ENCODE measurements at places on chromosomes 12 and 14.

GRCh38 chr12:29762637-29763300 lies 21.0 kb downstream of the TMTC1 start:
- no peak for DNase-seq

DNA sequence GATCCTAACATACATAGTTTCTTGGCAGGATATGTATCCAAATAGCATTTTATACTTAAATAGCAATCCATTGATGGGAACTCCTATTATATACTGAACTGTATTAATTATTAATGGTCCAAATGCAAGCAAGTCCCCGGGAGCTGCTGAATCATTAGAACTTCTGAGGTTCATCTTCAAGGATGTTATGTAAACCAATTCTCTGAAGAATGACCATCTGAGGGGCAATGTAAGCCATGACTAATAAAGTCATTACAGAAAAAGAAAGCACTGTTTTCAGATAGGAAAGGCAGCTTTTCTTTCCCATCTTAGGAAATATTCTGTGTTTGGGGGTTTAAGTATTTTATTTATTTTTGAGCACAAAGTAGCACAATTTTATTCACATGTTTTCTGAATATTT lies 166.1 kb upstream of the SLC16A7 start:
- no peak for DNase-seq

DNA sequence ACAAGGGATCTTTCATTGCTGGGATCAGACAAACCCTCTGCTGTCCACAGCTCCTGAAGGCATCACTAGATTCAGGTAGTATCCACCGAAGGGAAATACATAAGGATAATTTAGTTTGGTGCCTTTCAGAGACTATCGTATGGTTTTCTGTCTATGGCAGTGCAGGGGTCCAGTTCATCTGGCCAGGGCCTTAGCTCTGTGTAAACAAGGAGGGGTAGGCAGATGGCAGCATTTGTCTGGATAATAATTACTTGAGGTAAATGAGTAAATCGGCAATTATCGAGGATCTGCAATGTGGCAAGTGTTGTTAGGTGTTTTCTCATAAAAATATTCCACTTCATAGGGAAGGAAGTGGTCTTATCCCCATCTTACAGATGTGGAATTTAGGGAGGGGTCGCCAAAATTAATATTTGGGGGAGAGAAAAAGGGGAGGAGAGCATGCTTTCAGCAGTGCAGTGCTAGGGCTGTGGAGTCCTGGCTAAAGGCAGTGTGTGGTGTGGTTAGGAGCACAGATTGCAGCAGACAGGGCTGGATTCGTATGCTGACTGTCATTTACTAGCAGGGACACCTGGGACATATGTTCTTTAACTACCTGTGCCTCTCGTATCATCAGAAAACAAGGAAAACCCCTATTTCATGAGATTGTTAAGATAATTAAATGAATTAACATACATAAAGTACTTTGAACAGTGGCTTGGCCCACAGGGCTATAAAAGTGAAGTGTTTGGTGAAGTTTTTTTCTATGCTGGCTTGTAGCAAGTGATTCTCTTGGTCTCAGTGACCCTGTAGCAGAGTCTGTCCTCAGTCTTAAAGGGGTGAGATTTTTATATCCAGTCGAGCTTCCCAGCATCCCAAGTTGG lies 27.1 kb downstream of the RASSF8 start:
- DNase-seq, result no peak

GRCh38 chr14:59534361-59534987 lies 42.1 kb downstream of the CCDC175 start:
- no peak for DNase-seq

- no peak for DNase-seq
Observed at GRCh38 chr12:115013236-115013981, 329.4 kb upstream of the TBX3 start.

- no peak for DNase-seq
Observed at GRCh38 chr14:63421226-63421625, 102.5 kb upstream of the GPHB5 start.

GRCh38 chr12:25190793-25191192 lies 4.2 kb downstream of the DNAI7 start:
- DNase-seq, result no peak

DNA sequence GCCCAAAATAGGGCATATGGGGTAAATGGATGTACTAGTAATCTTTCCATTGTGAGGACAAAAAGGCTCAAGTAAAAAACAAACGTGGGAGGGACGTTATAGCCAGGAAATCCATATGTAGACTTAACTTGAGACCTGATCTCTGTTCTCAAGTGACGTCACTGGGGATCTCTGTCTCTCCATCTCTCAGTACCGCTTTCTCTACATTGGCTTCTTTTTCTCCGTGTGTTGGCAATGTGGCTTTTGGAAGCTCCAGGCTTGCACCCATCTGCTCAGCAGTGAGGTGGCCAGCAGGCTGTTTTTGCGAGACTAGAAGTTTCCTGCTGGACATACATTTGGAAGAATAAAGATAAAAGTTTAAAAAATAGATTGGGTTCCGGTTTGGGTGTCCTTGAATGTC lies 66.0 kb upstream of the NRXN3 start:
- no peak for DNase-seq

- no peak for DNase-seq
Observed at GRCh38 chr12:20596061-20596460, 99.1 kb upstream of the SLCO1C1 start.

- no peak for DNase-seq
Observed at GRCh38 chr14:91879196-91879595, 11.9 kb upstream of the TC2N start.

- no peak for DNase-seq
Observed at GRCh38 chr12:46354111-46354801, 18.3 kb downstream of the SLC38A2 start.

DNA sequence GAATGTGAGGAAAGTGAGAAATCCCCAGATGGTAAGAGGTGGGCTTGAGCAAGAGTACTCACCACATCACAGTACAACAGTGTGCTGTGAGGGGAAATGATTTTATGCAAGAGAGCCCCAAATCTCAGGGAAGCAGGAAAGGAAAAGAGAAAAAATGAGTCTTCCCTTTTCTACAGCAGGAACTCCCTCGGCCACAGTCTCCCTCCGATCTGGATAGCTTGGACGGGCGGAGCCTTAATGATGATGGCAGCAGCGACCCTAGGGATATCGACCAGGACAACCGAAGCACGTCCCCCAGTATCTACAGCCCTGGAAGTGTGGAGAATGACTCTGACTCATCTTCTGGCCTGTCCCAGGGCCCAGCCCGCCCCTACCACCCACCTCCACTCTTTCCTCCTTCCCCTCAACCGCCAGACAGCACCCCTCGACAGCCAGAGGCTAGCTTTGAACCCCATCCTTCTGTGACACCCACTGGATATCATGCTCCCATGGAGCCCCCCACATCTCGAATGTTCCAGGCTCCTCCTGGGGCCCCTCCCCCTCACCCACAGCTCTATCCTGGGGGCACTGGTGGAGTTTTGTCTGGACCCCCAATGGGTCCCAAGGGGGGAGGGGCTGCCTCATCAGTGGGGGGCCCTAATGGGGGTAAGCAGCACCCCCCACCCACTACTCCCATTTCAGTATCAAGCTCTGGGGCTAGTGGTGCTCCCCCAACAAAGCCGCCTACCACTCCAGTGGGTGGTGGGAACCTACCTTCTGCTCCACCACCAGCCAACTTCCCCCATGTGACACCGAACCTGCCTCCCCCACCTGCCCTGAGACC lies 7.8 kb downstream of the ATN1 start:
- DNase-seq, result no peak

DNA sequence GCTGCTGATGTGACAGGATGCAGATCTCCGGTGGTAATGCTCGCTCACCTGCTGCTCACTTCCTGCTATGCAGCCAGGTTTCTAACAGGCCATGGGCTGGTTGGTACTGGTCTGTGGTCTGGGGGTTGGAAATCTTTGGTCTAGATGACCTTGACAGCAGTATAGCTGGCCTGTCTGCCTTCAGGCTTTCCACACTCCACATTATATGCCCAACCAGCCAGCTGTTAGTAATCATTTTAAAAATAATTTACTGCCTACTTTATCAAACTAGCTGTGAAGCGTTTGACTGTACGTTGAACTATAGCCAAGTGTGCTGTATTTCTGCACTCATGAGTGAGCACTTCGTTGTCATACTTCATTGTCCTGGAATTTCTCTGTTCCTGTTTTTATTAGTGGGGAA lies 424.0 kb upstream of the GARIN6 start:
- no peak for DNase-seq

GRCh38 chr14:94774344-94775090 lies 4.6 kb upstream of the GSC start:
- DNase-seq, result no peak

DNA sequence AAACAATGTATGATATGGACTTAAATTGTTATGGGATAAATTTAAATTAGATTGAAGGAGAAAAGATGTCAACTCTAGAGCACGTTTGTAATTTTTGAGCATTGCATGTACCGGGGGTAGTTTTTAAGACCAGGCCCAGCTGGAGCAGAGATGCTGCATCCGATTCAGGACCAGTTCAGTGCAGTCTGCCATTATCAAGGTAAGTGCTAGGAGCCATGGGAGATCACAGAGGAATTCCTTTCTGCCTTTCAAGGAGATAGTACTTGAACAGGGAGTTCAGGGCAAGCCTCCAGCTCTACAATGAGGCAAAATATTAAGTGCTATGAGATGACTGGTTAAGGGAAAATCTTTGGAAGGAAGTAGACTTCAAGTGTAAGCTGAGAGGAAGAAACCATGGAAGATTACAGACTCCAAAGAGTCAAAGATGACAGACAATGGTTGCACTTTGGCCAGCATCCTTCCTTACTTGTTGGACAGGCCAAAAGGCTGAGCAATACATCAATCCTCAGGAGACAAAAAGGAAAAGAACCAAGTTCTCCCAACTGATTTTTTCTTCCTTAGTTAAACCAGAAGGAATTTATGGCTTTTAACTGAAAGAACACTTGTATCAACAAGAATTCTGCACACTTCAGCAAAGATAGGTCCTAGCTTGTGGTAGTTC lies 113.2 kb upstream of the HIF1A start:
- no peak for DNase-seq

- peak; percentile 87 for DNase-seq
Observed at GRCh38 chr12:104303538-104304151, at the start of gene EID3. Gene EID3, plus strand, starts transcription at chr12:104303739. Its CDS starts 196 bp downstream, at chr12:104303935.

- DNase-seq, result no peak
Observed at GRCh38 chr14:69135133-69135532, 17.8 kb downstream of the DCAF5 start.

Data from stimulated activated CD8-positive, alpha-beta memory T cell treated with anti-CD3 and anti-CD28 coated beads, Interleukin-15, amount 100 ng/mL, for 48 hours (primary cell).